ENCODE measurements at places on chromosomes 13 and 19.

DNA sequence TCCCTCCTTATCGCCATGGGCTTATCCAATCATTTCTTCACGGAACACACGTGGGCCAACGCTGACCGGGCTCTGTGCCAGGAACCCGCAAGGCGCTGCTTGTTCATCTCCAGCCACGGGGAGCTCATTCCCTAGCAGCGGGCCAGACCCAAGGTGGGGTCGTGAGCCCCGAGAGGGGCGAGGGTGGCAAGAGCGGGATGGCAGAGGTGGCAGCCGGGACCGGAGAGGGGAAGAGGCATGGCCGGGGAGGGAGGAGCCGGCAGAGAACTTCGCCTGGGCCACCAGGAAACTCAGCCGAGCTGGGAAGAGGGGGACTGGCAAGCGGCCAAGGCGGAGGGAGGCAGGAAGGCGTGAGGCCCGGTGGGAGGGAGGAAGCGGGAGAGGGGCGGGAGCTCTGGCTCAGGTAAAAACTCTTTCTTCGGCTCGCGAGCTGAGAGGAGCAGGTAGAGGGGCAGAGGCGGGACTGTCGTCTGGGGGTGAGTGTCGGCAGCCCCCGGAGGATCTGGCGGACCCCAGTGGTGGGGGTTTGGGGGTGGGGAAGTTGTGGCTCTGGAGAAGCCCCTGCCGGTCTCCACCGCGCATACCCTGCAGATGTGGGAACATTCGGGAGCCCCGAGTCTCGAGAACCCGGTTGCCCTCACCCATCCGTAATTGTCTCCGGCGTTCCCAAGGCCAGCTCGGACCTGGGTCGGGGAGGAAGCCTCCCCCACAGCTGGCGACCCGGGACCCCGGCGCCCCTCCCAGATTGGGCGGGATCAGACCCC, at the start of gene B3GNT3:
TSS of gene B3GNT3 (plus strand) at position 408 of the 764 bp plus-strand sequence. CDS start 12,670 bp downstream, outside the sequence.
- DNase-seq: no peak

- DNase-seq: no peak
These were observed 31.7 kb downstream of the ACTL9 start for GRCh38 chr19:8666814-8667405.

DNA sequence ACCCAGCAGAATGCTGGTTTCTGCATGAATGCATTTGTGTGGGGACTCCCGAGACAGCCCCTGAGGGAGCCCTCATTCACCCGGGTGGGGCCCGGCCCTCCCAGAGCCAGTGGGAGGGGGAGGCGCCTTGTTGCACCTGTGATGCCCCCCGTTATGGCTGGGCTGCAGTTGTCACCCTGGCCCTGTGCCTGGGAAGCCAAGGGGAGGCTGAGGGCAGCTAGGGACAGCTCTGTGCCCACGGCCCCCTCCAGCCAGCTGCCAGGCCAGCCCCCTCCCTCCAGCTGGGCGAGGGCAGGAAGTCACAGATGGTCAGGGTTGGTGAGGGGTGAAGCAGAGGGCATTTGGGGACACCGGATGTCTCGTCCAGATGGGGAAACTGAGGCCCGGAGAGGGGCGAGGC, 26.1 kb downstream of the NFIC start:
- DNase-seq: no peak

DNA sequence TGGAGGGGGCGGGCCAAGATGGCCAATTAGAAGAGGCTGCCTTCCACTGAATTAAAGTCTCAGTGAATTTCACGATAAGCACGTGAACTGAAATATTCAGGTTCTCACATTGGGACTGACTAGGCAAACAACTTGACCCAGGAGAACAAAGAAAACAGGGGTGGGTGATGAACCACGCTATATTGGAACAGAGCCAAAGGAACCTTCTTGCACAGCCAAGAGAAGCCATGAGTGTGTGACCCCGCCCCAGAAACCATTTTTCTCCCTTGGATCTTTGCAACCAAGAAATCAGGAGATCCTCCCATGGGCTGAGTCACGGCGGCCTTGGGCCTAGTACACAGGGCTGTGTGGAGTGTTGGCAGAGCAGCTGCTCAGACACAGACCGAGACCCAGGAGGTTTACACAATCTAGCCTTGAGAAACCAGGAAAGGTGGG, 36.8 kb downstream of the ERICH4 start:
- no peak for DNase-seq

GRCh38 chr13:109668433-109669233, 117.8 kb downstream of the IRS2 start:
- DNase-seq: no peak

DNA sequence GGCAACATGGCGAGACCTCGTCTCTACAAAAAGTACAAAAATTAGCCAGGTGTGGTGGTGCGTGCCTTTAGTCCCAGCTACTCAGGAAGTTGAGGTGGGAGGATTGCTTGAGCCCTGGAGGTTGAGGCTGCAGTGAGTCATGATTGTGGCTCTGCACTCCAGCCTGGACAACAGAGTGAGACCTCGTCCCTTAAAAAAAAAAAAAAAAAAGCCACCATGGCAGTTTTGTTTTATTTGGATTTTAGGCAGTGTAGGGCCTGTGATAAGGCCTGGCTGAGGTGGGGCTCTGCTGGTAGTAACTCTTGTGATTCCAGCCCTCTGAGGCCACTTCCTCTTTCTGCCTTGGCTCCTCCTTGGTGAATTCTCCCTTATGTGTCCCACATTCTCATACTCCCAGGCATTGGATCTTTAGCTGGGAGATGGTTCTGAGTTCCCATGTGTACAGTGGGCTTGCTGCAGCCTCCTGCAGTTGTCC, 39.2 kb downstream of the GATAD2A start:
- peak; percentile 30 for DNase-seq

- no peak for DNase-seq
These were observed 192.0 kb downstream of the LHFPL6 start for GRCh38 chr13:39410964-39411363.

DNA sequence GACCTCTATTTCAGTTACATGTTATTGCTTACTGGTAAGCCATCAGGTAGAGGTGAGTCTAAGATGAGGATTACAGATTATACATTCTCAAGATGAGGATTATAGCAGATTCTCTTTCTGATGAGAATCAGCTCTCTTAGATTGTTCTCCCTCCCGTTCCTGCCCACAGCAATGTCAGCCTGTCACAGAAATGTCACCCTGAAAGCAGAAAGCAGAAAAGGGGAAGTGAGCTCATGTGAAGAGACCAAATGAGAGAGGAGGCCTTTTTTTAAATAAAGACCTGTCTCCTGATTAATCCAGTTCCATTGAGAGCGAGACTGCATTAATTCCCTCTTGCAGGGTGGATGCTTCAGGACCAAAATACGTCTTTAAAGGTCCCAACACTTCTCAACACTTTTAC, 445.6 kb downstream of the KCTD12 start:
- no peak for DNase-seq

- DNase-seq: peak; percentile 11
These were observed 3.0 kb downstream of the SIGLEC9 start for GRCh38 chr19:51127755-51128154.

DNA sequence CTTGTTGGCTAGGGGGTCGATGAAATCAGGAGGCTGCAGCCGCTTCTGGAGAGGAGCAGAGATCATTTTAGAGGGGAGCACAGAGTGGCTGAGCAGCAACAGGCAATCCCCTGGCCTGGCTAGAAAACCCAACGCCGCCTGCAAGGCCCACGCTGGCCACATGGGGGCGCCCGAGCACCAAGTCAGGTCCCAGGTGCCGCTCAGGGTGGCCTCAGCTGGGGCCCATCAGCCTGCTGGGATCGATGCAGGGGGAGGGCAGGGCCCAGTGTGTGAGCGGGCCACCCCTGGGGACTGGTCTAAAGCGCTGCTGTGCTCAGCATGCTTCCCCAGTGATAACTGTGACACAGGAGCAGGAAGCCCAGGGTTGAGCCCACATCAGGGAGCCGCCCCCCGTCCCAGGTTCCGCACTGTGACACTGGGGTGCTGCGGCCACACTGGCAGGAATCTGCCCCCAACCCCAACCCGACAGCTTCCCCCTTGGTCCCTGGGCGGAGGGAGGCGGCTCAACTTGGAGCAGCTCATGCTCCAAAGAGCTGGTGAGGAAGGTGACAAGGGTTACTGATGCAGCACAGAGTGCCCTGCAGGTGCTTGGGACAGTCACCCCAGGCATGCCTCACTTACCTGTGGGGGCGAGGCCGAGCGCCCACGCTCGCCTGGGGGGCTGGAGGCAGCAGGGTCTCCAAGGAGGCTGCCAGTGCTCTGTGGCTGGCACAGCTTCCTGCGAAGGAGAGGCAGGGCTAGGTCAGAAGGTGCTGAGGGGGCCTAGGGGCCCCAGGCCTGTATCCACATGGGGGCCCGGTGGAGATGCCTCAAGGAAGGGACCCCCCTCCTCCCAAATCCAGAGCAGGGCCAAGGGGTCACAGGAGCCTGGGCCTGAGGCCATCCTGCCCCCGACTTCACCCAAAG, 13.3 kb upstream of the ISYNA1 start:
- peak; percentile 86 for DNase-seq

DNA sequence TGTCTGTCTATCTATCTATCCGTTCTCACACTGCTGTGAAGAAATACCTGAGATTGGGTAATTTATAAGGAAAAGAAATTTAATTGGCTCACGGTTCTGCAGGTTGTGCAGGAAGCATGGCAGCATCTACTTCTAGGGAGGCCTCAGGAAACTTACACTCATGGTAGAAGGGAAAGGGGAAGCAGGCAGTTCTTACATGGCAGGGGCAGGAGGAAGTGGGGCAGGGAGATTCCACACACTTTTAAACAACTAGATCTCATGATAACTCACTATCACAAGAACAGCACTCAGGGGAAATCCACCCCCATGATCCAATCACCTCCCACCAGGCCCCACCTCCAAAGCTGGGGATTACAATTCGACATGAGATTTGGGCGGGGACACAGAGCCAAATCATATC, 105.3 kb downstream of the SLC10A2 start:
- DNase-seq: no peak

GRCh38 chr19:44512326-44513298, 12.3 kb upstream of the ZNF180 start:
- DNase-seq: peak; percentile 2

DNA sequence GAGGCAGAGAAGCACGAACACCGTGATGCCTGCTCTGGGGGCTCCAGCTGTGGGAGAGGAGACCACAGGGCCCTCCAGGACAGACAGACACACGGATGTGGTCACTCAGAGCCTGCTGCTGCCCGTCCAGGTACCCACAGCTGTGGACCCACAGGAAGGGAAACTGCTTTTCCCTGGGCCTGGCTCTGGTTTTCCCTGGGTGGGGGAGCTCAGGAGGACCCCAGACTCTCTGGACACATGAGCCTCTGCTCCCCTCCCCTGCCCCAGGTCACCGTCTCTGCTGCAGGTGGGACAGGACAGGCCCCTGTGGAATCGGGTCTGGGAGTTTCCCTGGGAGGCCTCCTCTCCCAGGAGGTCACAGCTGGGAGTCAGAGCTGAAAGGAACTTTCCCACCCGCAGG, 7.3 kb downstream of the LILRA4 start:
- no peak for DNase-seq

DNA sequence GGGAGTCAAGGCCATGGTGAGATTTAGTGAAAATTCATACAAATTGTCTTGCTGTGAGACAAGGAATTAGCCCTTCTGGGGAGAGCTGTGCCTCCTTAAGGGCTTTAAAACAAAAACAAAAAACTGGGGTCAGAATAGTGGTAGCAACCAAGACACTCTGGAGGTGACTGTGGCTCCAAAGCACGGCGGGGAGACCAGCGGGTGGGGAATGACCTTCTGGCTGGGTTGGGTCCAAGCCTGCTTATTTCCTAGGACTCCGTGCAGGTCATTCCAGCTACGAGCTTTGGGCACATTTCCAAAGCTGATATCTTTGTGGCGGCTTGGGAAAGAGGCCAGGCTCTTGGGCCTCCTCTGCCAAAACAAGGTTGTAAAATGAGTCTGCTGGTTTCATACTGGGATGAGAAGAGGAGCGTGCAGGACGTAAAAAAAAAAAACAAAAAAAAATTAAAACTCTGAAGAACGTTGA, 348.3 kb downstream of the UQCRFS1 start:
- DNase-seq: no peak

- no peak for DNase-seq
These were observed 2.1 kb downstream of the TMEM238 start for GRCh38 chr19:55382013-55382412.

DNA sequence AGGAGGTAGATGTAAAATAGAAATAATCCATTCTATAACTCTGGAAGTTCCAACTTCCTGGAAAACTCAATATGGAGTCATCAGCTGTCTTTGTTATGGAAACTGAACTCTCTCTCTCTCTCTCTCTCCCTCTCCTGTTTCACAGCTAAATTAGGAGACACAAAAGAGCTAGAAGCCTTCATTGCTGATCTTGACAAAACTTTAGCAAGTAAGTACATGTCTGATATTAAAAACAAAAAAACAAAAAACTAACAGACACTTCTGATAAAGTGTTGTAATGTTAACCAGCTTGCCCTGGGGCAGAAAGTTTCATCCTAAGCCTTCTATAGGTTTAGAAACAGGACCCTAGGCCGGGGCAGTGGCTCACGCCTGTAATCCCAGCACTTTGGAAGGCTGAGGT, 11.3 kb downstream of the RGCC start:
- peak; percentile 27 for DNase-seq

DNA sequence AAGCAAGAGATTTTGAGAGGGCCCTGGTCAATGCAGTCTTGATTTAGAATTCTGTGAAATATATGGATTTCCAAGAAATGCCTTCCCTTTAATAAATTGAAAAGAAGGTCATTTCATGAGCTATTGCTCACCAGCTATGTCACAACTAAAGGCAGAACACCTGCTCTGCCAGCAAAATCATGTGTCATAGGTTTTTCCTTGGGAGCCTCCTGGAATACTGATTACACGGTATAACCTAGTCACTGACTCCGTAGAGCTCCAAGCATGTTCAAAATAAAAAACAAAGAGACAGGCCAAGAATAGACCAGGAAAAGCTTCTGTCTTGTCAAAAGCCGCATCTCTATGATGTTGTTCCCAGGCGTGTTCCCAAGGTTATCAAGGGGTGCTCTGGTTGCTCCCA, 45.5 kb downstream of the HSPH1 start:
- no peak for DNase-seq

DNA sequence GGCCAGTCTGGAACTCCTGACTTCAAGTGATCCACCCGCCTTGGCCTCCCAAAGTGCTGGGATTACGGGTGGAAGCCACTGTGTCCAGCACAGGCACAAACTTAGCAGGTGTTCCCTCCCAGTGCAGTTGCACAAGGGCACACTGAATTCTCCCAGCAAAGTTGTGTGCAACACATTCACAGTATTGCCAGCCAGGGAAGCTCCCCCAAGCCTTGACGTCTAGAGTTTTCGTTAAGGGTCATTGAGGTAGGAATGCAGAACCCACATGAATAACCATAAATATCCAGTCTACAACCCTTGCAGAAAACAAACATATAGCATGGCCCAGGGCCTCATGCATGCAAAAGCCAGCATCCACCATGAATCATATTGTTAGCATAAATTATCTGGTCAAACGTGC, 3.3 kb upstream of the AURKC start:
- no peak for DNase-seq

DNA sequence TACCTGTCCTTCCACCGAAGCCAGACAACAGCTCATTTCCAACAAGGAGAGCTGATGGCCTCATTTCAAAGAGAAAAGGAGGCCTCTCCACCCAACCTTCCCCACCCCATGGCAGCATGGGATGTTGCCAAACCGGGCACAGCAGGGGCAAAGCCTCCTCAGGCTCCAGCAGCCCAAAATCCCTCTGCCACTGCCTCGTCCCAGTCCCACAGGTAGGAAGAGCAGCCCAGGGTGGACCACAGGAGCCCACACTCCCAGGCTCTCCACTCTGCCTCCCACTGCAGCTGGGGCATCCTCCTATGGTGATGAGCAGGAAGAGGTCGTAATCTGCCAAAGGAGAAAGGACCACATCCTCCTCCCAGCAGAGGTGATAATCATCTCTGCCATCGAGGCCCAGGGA, 50.9 kb downstream of the PEPD start:
- no peak for DNase-seq

GRCh38 chr13:33015791-33016323, 366 bp upstream of the KL start:
- no peak for DNase-seq

- DNase-seq: peak; percentile 36
These were observed 24.7 kb upstream of the EIF3G start for GRCh38 chr19:10144361-10144760.

All from CD4-positive, alpha-beta T cell treated with Interleukin-21 for 1 hour (primary cell).